ENCODE measurements at places on chromosomes 2 and 18.

- DNase-seq, result no peak
Measured at GRCh38 chr2:1757567-1757966, 13.3 kb upstream of the PXDN start.

DNA sequence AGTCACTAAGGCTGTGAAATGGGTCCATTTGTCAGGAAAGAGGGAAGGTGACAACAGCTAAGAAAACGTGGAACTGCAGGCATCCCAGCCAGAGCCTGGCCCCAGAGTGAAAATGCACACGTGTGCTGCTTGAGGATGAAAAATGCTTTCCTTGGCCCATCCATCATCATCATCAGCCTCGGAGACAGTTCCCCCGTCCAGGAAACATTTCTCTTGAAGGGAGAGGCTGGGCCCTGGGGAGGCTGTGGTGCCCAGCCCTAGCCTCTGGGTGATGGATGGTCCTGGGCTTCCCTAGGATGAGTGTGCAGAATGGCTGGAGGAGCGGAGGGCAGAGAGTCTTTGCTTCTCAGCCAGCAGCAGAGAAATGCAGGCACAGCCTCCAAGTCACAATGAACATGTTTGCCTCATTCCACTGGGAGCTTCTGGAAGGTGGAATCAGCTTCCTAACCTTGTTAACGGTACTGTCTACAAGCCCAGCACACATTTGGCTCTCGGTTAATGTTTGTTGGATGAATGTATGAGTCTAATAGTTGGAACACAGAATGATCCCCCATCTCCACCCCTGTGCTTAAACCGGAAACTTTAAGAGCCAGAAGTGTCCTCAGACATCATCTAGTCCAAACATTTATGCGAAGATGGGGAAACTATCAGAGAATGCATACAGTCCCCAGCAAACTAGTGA, 164.0 kb downstream of the RDH14 start:
- DNase-seq, result no peak

DNA sequence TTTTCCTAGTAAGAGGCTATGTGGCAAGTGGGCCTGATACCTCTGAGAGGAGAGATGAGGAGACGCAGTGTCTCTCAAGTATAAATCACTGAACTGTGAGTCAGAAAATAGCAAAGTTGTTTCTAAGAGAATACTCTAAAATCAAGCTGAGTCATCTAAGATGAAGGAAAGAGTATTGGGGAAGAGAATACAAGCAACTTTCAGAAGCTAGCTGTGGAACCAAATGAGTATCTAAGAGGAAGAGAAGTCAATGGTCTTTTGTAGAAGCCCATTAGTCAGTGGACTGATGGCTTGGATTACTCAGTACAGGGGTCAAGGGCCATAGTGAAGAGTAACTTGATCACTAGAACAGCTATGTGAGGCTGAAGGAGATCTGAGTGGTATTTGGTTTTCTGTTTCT, 2.7 kb upstream of the DCC start:
- no peak for DNase-seq

DNA sequence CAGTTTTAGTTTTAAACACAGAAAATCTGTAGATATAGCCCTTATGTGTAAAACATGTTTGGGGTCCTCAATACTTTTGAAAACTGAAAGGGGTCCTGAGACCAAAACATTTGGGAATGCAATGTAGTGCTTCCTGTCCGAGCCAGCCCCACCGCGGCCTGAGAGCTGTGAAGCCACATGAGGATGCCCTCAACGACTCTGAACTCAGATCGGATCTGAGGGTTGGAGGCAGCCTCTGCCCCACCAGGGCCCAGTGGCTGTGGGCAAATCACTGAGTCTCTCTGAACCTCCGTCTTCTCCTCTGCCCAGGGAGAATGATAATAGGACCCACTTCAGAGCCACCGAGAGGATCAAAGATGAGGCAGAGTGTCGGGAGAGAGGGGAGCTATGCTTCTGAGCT, 33.4 kb upstream of the HPCAL1 start:
- no peak for DNase-seq

GRCh38 chr2:210224941-210225672, at the start of gene ACADL:
ACADL (minus strand) TSS chr2:210225447; CDS start chr2:210225263, 184 bp downstream.
- DNase-seq, result no peak

- peak; percentile 23 for DNase-seq
Measured at GRCh38 chr2:232113821-232114220, 152.3 kb downstream of the DIS3L2 start.

GRCh38 chr2:182810087-182810486, 56.4 kb downstream of the FRZB start:
- no peak for DNase-seq

DNA sequence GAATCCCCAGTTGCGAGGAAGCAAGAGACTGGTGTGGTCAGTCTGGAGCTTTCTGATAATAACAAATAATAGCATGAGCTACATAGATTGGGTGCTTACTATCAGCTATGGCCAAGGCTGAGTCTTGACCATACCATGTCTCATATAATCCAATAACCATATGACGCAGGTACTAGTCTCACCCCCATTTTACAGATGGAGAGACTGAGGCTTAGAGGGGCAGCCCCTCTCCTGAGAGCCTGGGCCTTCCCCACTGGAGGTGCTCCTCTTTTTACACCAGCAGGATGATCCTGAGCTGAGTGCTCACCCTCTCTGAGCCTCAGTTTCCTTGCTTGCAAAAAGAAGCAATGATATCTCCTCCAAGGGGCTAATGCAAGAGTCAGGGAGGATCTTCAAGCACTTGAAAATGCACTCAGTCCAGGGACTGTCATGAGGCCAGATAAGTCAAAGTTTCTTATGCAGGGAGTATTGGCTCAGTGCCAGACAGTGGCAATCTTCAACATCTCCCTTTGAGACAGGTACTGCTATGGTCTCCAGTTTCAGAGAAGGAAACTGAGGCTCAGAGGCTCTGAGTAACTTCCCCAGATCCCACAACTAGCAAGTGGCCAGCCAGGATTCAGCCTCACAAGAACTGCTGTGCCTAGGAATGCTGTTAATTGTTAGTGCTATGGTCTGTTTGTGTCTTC, 149.7 kb downstream of the TFCP2L1 start:
- DNase-seq, result peak; percentile 17

- DNase-seq, result no peak
Measured at GRCh38 chr2:189177251-189177840, 2.2 kb downstream of the COL5A2 start.

DNA sequence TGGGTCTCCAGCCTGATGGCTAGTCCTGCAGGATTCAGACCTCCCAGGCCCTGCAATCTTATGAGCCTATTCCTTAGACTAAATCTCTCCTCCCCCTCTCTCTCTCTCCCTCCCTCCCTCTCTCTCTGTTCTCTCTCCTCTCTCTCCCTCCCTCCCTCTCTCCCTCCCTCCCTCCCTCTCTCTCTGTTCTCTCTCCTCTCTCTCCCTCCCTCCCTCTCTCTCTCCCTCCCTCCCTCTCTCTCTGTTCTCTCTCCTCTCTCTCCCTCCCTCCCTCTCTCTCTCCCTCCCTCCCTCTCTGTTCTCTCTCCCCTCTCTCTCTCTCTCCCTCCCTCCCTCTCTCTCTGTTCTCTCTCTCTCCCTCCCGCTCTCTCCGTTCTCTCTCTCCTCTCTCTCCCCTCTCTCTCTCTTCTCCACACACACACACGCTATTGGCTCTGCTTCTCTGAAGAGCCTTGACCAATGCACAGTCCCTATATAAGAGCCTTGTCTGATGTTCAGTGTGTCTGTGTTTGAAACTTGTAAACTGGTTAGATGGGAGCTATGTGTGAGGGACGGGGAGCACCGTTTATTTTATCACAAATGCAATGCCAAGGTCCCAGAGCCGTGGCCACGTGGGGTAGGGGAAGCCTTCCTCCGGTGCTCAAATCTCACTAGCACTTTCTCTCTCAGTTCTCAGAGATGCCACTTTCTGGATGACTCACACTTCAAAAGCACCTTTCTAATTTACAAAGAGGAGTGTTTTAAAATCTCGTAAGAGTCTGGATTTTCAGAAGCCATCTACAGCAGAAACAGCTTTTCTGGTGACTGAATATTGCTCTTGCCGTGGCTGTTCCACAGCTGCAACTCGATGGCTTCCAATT, 9.4 kb upstream of the PRLH start:
- DNase-seq, result no peak

- DNase-seq, result peak; percentile 35
Measured at GRCh38 chr2:25309402-25309801, 32.3 kb downstream of the DNMT3A start.

DNA sequence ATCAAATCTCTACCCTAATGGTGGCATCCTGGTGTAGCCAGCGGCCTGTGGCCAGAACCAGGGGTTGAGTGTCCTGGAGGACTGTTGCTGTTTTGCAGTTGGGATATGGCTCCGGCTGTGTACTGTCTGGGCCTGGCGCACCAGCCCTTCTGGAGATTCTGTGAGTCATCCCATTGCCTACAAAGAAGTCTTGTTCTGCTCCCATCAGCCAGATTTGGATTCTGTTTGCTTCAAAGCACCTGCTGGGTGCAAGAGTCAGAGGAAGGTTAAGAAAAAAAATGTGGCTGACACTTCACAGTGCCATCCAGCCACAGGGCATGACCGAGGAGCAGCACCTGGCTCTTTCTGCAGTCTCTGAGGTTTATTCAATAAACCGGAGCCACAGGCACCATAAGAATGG, 41.0 kb upstream of the ASAP2 start:
- no peak for DNase-seq

DNA sequence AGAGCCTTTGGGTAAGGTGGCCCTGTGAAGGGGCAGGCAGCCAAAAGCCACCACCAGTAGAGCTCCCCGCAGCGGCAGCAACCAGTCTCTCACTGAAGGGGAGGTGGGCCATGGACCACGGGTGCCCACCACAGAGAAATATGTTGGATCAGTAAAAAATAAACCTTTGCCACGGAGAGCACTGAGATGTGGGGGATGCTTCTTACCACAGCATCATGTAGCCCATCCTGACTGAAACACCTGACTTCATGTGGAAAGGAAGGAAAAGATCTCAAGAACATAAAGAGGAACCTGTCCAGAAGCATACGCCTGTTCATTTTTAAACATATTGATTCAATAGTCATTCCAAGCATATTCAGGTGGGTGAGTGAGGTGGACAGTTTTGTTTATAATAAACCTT, 51.1 kb downstream of the LONRF2 start:
- no peak for DNase-seq

DNA sequence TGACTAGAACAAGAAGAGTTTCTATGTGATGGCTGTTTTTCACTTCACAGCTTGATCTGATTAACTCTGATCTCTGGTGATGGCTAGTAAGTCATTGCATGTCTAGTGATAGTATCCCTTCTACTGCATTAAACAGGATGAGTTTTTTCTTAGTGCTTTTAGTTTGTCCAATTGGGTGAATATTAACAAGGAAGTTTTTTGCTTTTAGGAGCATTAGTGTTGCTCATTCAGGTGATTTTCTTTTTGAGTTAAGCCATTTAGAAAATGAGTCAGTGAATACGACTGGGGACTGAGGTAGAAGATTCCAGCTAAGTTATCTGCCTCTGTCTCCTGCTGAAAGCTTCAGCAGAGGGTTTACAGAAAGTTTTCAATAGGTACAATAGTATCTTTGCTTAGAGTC, 306.7 kb downstream of the PIK3C3 start:
- DNase-seq, result no peak

DNA sequence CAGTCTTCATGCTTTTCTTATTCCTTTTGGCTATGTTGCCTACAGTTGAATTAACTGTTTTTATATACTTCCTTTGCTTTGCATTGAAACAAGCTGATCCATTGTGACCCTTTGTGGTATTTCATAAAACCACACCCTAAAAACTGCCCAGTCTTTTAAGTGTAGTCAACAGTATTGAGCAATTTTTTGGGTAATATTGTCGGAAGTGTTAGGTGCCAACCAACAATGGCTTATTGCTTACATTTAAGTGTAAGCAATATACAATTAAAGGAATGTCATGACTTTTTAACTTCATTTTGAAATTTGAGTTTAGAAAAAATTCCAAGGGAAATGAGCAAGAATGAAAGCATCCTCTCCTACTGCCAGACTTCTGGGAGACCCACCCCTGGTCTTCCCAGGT, 174.1 kb downstream of the NEDD4L start:
- no peak for DNase-seq

DNA sequence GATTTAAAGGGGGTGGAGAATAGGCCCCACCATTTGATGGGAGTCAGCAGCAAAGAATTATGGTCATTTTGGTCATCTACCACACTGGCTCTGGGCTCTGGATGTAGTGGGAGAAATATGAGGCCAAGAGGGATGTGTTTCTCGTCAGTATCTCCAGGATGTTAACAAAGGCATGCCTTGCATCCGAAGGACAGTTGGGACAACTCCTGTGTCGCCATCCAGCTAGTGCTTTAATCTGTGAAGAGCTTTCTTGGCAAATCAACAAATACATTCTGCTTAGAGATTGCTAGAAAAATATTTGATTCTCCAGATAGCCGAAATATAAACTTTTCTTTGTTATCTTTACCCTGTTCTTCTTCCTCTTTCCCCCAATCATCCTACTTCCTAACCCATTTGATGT, 287.1 kb upstream of the TNP1 start:
- no peak for DNase-seq

GRCh38 chr2:19176172-19176852, 182.1 kb downstream of the OSR1 start:
- DNase-seq, result no peak

- DNase-seq, result no peak
Measured at GRCh38 chr2:3399829-3400228, 20.3 kb downstream of the TRAPPC12 start.

DNA sequence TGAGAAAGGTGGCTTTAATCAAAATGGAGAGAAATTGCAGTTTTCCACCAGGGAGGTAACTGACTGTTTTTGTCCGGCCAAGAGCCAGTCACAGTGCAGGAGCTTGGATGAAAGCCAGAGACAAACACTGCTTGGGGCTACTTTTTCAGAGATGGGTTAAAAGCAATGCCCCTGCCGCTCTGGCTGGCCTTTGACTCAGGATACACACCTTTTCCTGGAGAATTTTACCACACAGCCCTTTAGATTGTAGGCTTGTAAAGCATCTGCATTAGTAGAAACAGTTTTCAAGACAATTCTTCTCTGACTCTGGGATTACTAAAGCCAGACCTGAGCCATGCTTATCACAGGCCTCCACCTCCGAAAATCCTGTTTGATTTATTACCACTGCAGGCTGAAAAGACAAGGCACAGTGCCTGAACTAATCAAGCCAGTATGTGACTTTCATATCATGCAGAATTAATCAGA, 79.7 kb downstream of the CCBE1 start:
- no peak for DNase-seq

GRCh38 chr18:57943723-57944122, 100.3 kb upstream of the NEDD4L start:
- DNase-seq, result no peak

DNA sequence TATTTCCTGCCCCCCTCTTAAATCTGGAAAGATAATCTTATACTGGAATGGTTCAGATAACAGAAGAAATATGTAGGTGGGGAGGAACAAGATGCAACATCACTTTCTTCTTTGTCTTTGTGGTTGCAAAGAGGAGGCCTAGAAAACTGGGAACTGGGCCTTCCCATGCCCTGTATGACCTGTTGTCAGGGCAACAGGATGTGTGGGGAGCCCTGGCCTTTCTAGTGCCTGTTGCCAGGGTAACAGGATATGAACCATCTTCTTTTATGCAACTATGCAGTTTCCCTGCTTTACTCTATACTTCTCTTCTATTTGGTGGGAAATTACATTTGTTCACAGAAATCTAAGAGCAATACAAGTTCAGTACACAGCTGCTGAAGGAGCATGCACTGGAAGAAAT, 79.8 kb upstream of the PDE1A start:
- DNase-seq, result no peak

- DNase-seq, result no peak
Measured at GRCh38 chr2:88638743-88639142, 11.5 kb upstream of the EIF2AK3 start.

- DNase-seq, result no peak
Measured at GRCh38 chr2:33796511-33796910, 197.4 kb upstream of the FAM98A start.

- DNase-seq, result no peak
Measured at GRCh38 chr2:70508711-70509462, 44.7 kb downstream of the TGFA start.

- no peak for DNase-seq
Measured at GRCh38 chr2:30026091-30027055, 105.0 kb upstream of the ALK start.
